Smooth muscle cell of the pulmonary artery (primary cell): ENCODE measurements at places on chromosomes 7 and 10. TPM values are rescaled to one million over a fixed set of nuclear protein-coding genes. Genes with fewer than 3 reads are reported as not detected.

HGF gene
- total RNA-seq: 51.1 and 342 TPM in 2 replicates

CD36 gene
- 112 and 1,000 TPM in 2 replicates for total RNA-seq

RNF148 gene
- total RNA-seq: 0.43 and 0.65 TPM in 2 replicates

SAMD9 gene
- total RNA-seq: 11.8 and 17.5 TPM in 2 replicates

ADARB2 gene
- not detected in 2 replicates for total RNA-seq

SSC4D gene
- 0.40 and 0.65 TPM in 2 replicates for total RNA-seq

AHR gene
- 187 and 333 TPM in 2 replicates for total RNA-seq
